Stimulated activated CD8-positive, alpha-beta memory T cell treated with anti-CD3 and anti-CD28 coated beads, Interleukin-15, amount 100 ng/mL, for 24 hours (primary cell): ENCODE measurements at places on chromosomes 2 and 18.

DNA sequence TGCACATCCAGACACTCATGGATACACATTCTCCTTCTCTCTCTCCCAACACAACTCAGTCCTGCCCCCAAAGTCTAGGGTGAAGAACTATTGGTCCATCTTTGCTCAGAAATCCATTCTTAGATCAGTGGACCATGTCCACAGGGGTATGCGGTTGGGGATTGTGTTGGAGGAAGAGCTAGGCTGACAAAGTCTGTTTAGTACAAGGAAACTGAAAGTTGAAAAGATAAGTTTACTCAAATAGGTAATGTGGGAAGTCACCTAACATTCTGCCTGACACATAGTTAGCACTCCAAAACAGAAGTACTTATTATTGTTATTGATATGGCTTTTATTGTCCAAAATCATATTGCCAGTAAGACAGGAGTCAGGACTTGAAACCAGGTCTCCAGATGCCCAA is 55.9 kb downstream of the ALK start:
- no peak for DNase-seq

DNA sequence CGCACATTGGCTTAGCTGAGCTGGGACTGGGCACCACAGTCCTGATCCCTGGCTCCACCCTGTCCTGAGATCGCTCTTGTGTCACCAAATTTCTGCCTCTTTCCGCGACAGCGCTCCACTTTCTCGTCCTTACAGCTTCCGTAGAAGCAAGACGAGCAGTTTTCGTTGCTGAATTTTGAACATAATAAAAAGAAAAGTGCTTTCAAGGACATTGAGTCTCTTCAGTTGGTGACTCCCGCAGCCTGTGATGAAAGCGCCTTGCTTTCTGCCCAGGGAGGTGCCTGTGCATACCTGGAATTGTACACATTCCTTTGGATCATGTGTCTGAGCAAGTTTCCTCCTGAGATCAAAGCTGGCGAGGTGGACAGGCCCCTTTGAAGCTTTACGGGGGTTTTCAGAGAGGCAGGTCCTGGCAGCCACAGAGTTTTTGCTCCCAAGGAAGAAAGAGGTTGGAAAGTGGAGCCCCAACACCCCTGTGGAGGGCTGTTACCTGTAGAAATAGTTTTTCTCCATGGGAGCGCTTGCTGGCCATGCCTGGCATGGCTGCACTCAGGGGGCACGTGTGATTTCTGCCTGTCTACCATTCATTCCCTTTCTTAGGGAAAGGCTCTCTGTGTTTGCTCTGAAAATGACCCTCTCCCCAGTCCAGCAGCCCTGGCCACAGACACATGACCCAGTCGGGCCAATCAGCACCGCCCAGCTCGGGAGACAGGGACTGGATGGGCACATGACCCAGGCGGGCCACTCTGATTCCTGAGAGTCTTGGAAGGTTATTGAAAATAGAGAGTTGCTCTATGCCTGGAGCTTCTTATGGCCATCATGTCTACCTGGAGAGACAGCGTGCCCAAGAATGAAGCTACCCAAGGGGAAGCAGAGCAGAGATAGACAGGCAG is 115.6 kb upstream of the OTOS start:
- no peak for DNase-seq

DNA sequence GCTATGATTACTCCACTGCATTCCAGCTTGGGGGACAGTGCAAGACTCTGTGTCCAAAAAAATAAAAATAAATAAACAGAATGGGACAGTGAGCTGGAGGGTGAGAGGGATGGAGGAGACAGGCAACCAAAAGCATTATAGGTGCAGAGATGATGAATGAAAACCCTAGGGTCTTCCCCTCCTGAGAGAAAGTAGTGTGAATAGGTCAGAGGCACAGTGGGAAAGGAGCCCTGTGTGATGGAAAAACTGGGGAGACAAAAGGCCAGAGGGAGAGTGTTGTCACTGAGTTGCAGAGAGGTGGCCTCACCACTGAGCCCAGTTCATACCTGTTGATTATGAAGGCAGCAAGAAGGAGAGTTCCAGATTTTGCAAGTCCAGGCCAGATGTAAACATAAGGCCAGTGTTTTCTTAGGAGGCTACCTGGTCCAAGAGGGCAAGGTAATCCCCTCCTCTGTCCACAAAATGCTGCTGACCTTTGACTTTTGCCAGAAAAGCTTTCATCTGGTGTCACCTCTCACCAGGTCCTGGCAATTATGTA is 17.6 kb upstream of the AGFG1 start:
- DNase-seq: no peak

DNA sequence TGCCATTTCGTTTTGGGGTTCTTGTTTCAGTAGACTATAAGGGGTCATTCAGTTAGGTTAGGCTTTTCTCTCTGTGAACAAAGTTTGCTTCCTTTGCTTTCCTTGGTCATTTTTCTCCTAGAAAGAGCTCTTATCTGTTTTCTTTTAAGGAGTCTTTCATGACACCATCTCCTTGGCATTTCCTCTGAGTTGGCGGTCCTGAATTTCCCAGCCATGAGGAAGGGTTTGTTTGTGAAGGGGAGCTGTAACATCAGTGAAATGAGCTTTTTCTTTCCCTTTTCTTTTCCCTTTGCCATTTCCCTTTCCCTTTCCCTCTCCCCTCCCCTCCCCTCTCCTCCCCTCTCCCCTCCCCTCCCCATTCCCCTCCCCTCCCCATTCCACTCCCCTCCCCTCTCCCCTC is 61.7 kb downstream of the MAP4K4 start:
- DNase-seq: no peak

DNA sequence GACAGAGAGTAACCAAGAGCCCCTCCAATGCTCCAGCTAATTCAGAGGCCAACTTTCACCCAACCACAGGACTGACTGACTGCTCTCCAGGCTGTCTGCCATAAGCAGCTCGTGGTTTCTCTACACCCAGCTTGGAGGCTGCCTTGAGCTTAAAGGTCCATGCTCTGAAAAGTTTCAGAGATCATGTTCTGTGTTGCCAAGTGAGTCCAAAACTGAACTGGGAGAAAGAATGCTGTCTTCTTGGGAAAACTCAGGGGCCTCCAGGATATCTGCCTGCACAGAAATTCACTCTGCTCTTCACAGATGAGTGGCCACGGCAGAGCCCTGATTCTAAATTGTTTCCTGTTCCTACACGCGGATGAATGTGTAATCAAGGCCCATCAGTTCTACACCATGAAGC is 51.1 kb downstream of the LPIN2 start:
- DNase-seq: no peak

GRCh38 chr2:205714058-205714776 is 31.9 kb downstream of the NRP2 start:
- DNase-seq: no peak

DNA sequence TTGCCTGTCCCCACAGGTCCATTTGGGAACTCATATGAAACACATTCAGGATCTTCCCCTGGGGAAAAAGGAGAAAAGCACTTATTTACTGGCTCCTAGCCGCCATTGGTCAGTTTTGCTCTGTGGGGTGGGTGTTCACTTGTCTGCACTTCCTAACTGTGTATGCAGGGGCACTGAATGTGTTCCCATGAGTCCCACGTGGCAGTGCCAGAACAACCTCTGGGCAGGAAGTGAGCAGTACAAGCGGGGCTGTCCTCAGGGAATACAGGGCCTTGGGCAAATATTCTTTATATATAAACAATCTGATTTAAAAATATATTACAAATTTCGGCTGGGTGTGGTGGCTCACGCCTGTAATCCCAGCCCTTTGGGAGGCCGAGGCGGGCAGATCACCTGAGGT is 21.8 kb upstream of the CTIF start:
- DNase-seq: no peak

DNA sequence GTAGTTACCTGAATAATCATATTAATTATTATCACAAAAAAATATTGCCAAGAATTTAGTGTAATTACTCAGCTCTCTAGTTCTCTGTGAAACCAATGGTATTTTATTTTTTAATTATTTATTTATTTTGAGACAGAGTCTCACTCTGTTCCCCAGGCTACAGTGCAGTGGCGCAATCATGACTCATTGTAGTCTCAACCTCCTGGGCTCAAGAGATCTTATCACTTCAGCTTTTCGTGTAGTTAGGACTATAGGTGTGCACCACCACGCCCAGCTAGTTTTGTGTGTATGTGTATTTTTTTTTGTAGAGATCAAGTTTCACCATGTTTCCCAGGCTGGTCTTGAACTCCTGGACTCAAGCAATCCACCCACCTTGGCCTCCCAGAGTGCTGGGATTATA is 440.4 kb upstream of the CDH20 start:
- no peak for DNase-seq
